ENCODE measurements at places on chromosomes 4 and X. TPM values are rescaled to one million over a fixed set of nuclear protein-coding genes. Genes with fewer than 3 reads are reported as not detected.

- no peak for DNase-seq
These were observed 73.2 kb downstream of the NHS start for GRCh38 chrX:17448188-17448587.

DNA sequence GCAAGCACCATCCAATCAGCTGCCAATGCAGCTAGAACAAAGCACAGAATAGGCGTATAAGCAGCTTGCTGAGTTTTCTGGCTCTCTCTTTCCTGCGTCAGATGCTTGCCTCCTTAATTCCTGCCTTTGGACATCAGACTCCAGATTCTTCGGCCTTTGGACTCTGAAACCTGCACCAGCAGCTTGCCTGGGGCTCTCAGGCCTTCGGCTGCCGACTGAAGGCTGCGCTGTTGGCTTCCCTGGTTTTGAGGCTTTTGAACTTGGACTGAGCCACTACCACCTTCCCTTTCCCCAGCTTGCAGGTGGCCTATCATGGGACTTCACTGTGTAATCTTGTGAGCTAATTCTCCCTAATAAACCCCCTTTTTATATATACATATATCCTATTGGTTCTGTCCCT is 6.1 kb downstream of the TMEM192 start:
- no peak for DNase-seq

DNA sequence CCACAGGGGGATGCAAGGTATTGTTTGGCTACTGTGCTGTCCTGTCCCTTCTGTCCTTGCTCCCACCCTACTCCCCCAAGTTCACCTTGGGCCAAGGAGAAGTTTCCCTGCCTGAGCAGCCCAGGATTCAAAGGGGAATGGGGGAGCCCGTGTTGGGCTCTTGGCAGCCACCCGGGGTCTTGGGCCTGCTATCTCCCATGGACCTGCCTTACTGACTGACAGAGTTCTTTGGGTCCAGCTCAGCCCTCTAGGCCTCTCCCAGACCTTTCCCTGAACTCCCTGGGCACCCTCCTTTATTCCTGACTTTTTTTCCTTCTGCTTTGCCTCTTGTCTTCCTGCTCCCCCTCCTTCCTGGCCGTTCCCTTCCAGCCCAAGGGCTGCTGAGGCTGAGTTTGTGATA is 67.4 kb downstream of the STARD8 start:
- DNase-seq = peak; percentile 70

Gene PNMA3
- total RNA-seq = 0.48 TPM

GRCh38 chrX:24253030-24253429 is 60.8 kb downstream of the SUPT20HL2 start:
- no peak for DNase-seq

GRCh38 chrX:47749185-47749967 is 87.3 kb upstream of the ZNF81 start:
- no peak for DNase-seq

- DNase-seq = no peak
These were observed 133.3 kb upstream of the PCDH7 start for GRCh38 chr4:30586850-30587249.

Gene CFAP47
- not detected for total RNA-seq

DNA sequence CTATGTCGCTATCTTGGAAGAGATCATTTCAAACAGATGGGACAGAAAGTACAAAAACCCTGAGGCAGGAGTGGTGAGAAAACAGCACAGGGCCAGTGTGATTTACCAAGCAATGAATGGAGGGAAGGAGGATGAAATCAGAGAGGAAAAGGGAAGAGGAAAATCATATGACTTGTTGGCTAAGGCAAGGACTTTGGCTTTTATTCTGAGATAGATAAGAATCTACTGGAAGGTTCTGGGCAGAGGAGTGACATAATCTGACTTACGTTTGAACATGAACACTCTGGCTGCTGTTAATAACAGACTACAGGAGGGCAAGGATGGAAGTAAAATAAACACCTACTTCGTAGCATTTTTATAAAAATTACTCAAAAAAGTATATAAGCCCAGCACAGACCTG is 207.8 kb upstream of the SLC7A11 start:
- DNase-seq = no peak

- DNase-seq = no peak
These were observed 24.4 kb downstream of the LCORL start for GRCh38 chr4:17997129-17997528.

- DNase-seq = no peak
These were observed 7.8 kb upstream of the PIGA start for GRCh38 chrX:15343075-15343476.

GRCh38 chr4:165199286-165199685 is 8.1 kb upstream of the KLHL2 start:
- DNase-seq = no peak

- no peak for DNase-seq
These were observed 42.7 kb upstream of the RASSF6 start for GRCh38 chr4:73662709-73663546.
